ENCODE measurements at places on chromosomes 16 and 17.

DNA sequence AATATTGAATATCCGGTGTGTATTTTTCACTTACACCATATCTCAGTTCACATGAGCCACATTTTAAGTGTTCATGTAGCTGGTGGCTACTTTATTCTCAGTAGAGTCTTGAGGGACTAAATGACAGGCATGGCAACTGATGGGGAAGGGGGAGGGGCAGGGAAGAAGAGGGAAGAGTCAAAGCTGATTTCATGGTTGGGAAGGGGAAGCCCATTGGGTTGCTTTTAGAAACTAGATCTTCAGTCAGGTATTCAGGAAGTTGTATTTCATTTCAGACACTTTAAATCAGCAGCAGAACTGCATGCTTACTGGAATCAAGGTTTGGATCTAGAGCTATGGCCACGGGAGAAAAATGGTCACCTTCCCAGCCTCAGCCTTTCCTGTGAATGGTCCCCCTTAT is 2.9 kb upstream of the WIPI1 start:
- DNase-seq, result no peak

GRCh38 chr17:28188841-28189263 is 130.1 kb upstream of the TMEM97 start:
- DNase-seq, result no peak

DNA sequence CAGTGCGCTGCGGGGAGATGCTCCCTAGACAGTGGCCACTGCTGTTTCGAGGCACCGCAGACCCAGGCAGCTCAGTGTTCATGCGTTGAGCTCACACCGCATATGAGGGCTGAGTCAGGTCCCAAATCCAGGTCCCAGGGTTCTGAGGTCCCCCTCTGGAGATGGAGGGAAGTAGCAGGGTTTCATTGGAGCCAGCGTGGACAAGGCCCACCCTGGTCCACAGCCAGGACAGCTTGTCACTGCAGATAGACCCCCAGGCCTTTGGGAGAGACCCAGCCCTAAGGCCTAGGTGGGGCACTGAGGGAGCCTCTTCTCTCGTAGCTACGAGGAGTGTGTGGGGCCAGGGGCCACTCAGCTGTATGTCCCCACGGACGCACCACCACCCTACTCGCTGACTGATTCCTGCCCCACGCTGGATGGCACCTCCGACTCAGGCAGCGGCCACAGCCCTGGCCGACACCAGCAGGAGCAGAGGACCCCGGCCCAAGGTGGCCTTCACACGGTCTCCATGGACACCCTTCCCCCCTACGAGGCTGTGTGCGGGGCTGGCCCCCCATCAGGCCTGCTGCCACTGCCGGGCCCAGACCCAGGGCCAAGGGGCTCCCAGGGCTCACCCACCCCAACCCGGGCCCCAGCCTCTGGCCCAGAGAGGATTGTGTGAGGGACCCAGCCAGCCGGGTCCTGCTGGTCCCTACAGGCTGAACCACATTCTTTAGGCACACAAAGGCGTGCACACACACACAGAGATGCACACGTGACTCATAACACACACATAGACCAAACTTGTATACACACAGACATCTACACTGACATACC is 53.4 kb downstream of the BEAN1 start:
- no peak for DNase-seq

GRCh38 chr17:31275116-31275515 is 21.9 kb downstream of the OMG start:
- DNase-seq, result peak; percentile 3

DNA sequence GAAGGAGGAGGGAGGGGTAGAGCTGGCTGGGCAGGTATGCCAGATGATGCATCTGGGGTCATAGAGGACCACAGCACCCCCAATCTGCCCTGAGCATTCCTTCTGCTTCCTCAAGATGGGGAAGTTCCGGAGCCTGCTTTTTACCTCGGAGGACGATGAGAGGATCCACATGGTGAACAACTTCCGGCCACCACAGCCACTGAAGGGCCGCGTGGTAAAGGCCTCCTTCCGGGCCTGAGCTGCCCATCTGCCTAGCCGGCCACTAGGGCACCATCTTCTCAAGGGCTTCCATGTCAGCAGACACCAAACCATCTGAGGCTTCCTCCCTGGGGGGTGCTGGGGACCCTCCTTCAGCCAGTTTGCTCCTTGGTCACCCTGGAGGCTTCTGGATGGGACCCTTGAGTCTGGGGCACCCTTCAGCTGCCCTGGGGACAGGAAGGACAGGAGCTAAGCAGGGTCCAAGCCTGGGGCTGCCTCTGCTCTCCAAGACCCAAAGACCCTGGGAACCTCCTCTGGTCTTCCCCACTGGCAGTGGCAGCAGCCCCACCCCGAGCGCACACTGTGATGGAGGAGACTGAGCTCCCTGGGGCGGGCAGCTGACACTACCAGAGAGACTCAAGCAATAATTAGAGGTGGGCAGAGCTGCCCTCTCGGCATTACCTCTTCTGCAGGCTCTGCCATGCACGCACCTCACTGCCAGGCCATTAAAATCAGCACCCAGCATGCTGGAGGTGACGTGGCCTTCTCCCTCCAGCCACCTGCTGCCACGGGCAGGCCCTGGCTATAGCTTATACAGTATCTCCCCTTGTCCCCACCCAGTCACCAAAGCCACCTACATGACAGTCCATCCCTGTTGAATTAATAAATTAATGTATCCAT is 9.3 kb downstream of the CA7 start:
- DNase-seq, result peak; percentile 71

GRCh38 chr17:5513628-5514027 is 27.3 kb downstream of the MIS12 start:
- peak; percentile 77 for DNase-seq
